HT1080 (cell line): ENCODE measurements at places on chromosomes 4 and X.

DNA sequence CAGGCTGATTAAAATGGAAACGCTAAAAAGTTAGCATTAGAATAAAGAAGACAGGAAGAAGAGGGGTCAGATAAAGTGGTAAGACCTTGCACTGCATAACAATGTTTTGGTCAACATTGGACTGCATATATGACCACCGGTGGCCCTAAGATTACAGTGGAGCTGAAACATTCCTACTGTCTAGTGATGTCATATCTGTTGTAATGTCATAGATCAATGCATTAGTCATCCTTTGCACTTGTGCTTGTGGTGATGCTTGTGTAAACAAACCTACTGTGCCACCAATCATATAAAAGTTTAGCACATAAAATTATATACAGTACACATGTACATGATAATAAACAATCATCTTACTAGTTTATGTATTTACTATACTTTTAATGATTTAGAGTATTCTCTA lies 73.0 kb downstream of the TMEM165 start:
- DNase-seq, result peak; percentile 66

DNA sequence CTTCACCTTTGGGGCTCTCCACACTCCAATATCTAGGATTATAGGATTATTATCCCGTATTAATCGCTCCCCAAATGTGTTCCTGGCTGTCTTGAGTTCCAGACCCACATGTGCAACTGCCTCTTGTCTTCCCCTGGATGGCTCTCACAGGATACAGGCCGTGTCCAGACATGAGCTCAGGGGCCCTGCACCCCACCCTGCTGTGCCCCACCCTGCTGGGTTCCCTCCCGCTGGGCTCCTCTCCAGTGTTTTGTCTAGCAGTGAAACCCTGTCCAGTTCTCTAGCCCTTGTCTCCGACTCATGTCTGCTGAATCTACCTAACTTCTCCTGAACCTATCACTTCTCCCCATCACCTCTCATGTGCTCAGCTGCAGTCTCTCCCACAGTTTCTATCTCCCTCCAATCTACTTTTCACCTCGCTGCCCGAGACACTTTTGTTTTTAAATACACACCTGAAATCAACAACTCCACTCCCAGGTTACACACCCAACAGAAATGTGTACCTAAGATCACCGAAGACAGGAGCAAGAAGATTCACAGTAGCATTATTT lies 2.0 kb downstream of the RNF212 start:
- no peak for DNase-seq

DNA sequence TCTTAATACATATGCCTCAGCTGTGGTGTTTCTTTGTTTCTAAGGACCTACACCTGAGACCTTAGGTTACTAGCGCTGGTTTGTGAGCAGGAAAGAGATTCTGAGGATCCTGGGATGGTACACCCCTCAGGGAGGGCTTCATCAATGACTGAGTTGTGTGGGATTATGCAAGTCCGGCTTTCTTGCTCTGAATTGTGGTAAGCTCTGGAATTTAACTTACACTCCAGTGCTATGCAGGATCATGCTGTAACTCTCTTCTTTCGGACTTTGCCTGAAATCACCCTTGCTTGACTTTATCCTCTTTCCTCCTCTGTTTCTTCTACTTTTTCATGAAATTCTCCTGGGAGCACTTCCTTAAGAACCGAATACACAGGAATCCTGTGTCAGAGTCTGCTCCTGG lies 431.5 kb upstream of the BOD1L1 start:
- DNase-seq, result no peak

DNA sequence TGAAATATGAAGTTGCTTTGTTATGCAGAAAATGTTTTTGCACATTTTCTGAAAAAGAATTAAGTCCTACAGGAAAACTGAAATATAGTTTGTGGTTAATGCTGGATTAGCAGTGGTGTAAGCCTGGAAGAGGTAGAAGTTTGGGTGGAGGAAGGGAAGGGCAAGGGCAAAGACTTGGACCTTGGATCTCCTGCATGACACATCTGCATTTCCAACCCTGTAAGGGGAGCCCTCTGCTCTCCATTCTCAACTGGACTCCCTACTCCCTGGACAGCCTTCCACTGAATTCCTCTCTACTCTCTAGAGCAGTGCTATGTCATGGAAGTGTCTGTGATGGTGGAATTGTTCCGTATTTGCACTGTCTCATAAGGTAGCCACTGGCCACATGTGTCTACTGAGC lies 4.6 kb downstream of the CASP6 start:
- no peak for DNase-seq

GRCh38 chr4:23278845-23279244 lies 586.1 kb downstream of the GBA3 start:
- no peak for DNase-seq

DNA sequence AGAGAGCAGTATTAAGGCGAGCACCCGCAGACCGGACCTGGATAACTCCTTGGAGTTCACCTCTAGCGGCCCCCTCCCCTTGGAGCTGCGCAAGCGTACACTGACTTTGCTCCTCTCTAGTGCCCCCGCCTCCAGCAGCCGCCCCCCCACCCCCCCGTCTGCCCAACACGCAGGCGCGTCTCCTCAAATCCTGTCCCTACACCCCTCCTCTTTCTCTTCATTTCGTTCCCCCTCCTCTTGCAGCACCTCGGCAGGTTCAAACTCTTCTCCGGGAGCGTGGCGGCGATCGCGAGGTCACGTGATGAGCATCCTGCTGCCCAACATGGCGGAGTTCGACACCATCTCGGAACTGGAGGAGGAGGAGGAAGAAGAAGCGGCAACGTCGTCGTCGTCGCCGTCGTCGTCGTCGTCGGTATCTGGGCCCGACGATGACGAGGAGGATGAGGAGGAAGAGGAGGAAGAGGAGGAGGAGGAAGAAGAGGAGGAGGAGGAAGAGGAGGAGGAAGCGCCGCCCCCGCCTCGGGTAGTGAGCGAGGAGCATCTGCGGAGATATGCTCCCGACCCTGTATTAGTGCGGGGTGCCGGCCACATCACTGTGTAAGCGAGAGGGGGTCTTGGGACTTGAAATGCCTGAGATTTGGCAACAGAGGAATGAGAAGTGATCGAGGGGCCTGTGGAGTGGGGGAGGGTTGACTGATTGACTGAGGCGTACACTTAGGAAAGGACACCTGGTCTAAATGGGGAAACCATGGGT lies at the start of gene CHIC1:
CHIC1 (plus strand) TSS at position 214 of the 754 bp plus-strand sequence; CDS start at position 302, 88 bp downstream.
- DNase-seq, result peak; percentile 74

DNA sequence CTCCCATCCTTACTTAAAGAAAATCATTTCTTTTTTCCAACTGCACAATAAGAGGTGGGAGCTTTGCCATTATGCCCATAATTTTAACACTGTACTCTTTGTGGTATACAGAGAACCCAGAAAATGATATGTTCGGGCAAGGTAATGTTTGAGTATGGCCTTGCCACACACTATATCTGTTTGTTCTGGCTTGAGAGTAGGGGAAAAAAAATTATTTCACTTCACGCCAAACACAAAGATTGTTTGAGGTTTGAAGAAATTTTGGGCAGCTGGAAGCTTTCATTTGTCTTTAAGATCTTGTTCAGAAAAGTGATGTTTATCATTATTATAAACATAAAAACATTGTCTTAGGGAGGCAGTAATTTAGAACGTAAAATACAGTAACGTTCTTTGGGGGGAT lies 115.4 kb upstream of the NAP1L5 start:
- DNase-seq, result no peak

GRCh38 chrX:17656556-17656955 lies 80.7 kb upstream of the SCML1 start:
- DNase-seq, result no peak

- DNase-seq, result no peak
These were observed at the start of gene IL9R for GRCh38 chrX:155997436-155997835. IL9R (plus strand) TSS chrX:155997696; CDS start chrX:155997760, 64 bp downstream.

DNA sequence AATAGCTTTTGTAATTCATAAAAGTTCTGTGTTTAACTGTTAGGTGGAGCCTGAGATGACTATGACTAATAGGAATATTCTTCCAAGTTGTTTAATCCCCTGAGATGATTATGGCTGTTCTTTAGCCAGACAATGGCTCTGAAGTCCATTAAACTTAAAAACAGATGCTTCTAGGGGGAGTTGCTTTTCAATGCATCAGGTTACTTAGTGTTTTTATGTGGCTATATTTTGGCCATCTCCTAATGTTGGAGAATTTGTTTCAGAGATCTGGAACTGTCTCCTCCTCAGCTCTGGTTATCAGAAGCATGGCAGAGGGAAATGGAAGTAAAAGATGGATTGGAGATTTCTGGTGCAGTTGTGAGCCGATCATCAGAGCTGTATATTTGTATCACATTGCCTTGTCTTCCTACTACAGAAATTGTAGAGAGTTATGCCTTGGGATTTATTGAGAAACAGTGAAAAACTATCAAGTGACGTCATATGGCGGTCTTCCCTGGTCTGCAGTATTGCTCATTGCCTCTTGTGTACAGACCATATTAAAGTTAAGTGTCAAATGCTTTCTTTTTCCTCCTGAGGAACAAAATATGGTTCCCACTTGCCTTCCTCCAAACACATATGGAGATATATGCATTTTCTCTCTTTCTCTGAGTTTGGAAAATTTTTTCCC lies 29.8 kb downstream of the SGMS2 start:
- DNase-seq, result no peak

DNA sequence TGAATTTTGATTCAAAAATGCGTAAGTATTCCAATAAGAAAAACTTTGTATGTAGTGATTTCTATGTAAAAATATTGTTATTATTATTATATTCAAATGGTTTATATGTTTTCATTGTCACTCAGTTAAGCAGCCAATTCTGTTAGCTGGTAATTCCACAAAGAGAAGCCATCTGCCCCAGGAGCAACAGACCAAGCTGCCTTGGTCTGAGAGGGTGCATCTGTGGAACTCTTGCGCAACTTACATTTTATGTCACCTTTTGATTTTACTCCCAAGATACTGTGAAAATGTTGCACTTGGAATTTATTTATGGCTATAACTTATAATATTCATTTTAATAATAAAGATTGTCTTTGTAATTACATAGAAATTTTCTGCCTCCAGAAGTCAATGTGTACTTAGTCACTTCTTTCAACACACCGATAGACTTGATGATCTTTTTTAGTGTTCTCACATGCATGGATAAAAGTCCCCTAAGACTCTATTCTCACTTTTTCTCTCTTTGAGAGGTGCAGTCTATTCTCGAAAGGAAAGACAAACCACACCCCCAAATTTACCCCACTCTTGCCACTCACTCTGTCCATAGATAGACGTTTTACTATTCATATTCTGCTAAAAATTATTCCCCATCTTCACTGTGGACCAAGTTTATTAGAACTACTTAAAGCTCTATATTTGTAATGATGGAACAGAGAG lies 30.6 kb downstream of the GPR174 start:
- DNase-seq, result no peak

DNA sequence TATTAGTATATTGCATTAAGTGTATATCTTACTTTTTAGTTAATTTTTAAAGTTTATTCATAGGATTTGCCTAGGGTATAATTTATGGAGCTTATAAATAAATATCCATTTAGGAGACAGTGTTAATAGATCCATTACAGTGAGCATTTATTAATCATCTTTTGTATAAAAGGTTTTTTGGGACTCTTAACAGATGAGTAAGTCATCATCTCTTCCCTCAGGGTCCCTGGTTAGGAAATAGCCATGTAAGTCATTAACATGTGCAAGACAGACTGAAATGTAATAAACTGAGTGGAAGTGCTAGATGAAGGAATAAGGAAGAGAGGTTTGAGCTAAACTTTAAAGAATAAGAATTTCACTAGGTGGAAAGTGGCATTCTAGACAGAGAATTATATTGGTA lies 69.2 kb downstream of the PAQR3 start:
- DNase-seq, result no peak

- DNase-seq, result peak; percentile 8
These were observed 147.7 kb downstream of the RBM46 start for GRCh38 chr4:154928640-154929257.

- DNase-seq, result no peak
These were observed 106.1 kb upstream of the TMEM150C start for GRCh38 chr4:82667761-82668480.

- DNase-seq, result no peak
These were observed 47.6 kb downstream of the MID1IP1 start for GRCh38 chrX:38848671-38849455.

DNA sequence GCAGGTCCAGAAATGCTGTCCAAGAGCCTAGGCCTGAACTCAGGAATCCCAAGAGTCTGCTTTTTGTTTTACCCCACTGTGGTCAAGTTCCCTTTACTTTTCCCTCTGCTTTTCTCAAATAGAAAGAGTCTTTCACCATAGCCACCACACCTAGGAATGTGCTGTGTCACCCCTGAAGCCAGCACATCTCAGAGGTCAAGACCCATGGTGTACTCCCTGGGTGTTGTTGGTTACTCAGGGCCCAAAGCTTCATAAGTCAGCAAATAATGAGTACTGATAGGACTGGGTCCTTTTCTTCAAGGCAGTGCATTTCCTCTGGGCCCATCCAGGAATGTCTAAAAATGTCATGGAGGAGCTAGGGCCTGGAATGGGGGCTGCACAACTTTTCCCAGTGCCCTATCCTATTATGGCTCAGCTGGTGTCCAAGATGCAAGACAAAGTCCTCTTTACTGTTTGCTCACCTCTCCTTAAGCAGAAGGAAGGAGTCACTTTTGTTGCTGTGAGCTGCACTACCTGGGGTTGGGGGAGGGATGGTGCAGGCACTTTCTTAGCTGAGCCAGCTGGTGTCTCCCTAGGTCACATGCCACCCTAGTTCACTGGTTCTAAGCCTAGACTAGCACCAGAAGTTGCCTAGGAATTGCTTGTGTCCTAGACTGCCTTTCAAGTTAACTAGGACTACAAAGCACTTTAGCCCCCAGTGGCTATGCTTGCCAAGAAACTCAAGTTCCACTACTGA lies 62.4 kb upstream of the RXFP1 start:
- DNase-seq, result peak; percentile 10

DNA sequence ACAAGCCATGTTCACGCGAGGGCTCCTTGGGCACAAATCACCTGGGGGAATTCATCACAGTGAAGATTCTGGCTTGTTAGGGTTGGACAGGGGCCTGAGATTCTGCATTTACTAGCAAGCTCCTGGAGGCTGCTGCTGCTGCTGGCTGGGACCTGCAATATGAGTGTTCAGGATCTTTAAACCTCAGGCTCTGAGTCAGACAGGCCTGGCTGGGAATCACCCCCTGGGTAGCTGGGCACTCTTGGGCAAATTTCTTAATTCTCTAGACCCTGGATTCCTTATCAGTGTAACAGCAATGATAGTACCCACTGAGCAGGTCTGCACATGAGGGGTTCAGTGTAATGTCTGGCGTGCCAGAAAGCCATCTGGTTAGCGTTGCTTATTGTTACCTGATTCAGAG lies 101.5 kb downstream of the DHX15 start:
- DNase-seq, result peak; percentile 24

DNA sequence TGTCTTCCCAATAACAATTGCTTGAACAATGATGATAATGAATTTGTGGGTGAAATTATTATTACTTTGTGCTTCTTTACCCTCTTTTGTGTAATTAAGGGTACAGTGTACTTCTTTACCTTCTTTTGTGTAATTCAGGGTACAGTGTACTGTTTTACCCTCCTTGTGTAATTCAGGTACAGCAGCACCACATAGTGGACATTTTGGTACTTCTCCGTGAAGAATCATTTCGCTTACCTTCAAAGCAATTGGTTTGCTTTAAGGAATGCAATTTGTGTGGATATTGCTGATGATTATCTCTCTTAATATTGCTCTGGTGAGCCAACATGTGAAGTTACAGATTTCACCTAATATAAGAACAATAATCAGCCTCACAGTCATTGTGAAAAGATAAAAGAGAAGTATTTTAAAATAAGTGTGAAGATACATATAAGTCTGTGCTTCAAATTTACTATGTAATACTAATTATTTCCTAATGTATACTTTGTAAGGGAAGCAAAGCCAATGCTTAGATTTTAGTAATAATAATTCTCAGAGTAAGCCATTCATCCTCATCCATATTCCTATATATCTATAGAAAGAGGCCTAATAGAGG lies 27.2 kb upstream of the SEC24B start:
- DNase-seq, result peak; percentile 41
